ENCODE measurements at places on chromosomes 5 and 9.

DNA sequence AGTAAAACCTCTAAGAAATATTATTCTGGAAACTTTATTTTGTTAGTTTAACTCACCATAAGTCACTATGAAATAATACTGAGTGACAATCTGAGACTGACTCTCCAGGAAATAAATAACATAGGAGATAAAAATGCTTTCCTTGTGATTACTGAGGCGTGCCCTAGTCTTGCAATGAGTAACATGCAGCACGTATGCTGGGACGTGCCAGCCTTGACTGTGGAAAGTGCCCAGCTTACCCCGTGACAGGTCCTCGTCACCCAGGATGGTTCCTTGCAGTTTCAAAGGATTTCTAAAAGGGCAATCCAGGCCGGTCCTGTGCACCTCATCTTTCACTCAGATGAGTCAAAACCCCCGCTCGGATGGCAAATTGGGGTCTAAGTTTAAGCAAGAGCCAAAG is 720.8 kb upstream of the ADAMTS16 start:
- no peak for DNase-seq

DNA sequence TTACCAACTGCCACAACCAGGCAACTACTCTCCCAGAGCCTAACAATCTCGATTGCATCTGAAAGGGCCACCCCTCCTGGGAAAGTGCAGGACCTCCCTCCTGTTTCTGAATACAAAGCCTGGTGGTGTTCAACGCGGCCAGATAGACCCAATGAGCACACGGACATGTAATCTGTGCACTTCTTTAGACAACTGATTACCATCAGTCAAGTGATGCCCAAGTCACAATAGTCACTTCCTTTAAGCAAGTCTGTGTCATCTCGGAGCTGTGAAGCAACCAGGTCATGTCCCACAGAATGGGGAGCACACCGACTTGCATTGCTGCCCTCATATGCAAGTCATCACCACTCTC is 739 bp downstream of the C9orf72 start:
- no peak for DNase-seq

DNA sequence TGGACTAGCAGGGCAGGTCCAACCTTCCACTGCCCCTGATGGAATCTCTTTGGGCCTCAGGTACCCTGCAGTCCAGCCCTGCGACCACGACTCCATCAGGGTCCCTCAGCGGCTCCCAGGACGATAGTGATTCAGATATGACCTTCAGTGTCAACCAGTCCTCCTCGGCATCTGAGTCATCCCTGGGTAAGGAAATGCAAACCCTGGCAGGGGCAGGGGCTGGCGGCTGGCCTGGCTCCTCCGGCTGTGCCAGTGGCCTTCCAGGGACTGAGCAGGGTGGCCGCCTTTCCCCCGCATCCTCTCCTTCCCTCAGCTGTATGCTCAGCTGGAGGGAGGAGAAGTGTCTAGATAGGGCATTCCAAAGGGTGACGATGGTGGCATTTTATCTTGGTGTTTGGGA is 45.0 kb downstream of the NEURL1B start:
- DNase-seq, result no peak

DNA sequence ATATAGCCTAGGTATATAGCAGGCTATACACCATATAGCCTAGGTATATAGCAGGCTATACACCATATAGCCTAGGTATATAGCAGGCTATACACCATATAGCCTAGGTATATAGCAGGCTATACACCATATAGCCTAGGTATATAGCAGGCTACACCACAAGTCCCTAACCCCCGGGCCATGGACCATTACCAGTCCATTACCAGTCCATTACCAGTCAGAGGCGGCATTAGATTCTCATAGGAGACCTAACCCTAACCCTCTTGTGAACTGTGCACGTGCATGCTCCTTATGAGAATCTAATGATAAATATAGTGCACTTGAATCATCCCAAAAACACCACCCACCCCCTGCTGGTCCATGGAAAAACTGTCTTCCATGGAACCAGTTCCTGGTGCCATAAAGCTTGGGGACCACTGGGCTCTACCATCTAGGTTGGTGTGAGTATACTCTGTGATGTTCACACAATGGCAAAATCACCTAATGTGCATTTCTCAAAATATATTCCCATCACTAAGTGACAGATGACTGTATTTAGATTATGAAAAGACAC is 4.7 kb downstream of the PLIN2 start:
- DNase-seq, result no peak

- no peak for DNase-seq
These were observed 34.8 kb downstream of the FBXO38 start for GRCh38 chr5:148418511-148418910.

- DNase-seq, result no peak
These were observed 102.5 kb downstream of the LIFR start for GRCh38 chr5:38453921-38454320.

DNA sequence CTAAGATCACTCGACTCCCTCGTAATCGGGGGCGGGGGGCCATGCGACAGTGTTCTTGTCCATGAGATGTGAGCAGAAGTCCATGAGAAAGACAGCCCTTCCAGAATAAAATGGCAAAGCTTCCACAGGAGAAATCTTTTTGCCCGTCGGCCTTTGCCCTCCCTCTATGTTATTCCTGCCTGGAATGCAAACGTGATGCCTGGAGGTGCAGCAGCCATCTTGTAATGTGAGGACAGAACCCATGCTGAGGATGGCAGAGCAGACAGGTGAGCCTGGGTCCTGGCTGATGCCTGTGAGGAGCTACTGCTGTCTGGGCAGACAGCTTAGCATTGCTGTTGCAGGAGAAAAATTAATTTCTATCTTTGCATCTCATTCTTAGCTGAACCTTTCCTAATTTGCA is 17.2 kb downstream of the MED10 start:
- no peak for DNase-seq

DNA sequence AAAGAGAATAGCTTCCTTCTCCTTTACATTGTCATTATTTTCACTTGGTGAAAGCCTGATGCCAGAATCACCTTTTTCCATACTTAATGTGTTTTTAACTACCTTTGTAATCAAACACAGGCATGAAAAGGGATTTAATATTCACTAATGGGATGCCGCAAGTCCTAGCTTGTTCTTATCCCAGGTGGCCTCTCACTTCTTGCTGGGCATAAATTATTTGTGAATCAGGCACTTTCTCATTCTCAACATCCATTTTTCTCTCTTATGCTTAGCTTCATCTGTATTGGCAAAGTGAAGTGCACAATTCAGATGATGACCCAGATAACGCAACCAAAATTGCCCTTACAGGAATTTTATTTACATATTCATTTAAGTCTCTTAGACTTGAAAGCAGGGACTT is 10.9 kb downstream of the ACTL7B start:
- DNase-seq, result no peak

DNA sequence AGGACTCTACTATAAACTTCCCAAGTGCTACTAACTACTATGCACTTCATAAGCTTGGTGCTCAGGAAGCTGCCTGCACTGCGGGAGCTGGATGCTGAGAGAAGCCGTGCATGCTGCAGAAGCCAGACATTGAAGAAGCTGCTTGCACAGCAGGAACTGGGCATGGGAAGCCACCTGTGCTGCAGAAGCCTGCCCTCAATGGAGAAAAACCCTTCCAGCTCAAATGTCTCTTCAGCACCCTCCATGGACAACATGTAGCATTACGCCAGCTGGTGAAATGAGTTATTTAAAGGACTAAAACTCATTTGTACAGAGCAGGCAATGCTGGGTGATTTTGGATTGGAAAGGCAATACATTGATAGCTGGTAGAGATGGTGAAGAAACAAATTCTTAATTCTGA is 247.2 kb downstream of the KIF4B start:
- DNase-seq, result no peak

GRCh38 chr9:92947268-92948037 is at the start of gene FGD3:
Gene FGD3 (plus strand): TSS chr9:92947523. CDS start chr9:92976257, 28,734 bp downstream.
- DNase-seq, result no peak

DNA sequence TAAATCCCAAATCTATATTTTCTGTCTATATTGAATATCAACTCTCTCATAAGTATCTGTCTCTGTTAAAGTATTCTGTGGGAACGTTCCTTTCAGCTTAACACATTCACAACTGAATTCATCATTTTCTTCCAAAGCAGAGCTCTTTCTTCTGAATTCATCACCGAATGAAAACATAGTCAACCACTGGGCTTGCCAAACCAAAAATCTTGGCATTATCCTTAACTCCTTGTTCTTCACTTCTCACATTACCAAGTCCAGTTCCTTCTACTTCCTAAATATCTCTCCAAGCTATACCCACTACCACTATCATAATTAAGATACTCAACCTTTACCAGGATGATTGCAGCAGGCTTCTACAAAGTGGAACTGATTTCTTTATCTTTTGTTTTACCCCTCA is 559.8 kb downstream of the MAT2B start:
- DNase-seq, result no peak
